ENCODE measurements at places on chromosomes 7 and 10.
A peak's percentile ranks its signal among the peaks of the same experiment; 100 is the strongest.

DNA sequence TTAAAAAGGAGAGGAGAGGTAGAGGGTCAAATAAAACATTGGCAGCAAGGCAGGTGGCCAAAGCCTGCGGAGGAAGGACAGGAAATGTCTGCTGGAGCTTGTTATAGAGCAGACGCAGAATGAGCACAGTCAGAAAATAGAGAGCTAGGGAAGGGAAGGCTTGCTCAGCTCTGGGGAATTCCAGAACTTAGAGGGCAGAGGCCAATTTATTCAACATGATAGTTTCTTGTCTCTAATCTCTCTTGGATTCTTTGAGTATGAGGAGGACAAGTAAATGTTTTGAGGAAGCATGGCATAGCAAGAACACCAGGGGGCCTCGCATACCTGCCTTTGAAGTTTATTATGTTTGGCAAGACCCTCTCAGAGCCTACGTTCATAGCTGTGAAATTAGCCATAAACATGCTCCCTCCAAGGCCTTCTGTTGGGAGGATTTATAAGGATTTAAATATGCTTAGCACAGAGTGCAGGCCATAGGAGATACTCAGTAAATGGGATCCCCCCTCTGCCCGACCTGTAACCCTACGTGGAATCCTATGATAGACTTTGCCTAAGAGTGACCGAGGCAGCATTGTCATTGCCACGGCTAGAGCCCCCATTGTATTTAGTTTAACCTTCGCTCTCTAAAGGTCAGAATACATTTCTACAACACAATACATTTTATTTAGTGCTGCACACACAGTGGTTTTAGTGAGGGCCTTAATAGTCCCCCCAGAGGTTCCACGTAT is 293.9 kb downstream of the CCDC3 start:
- no peaks in the 10 kb centered on the region for H3K27me3 ChIP-seq
- no peaks in the 10 kb centered on the region for H3K36me3 ChIP-seq
- H3K4me1 ChIP-seq, result peaks cover 79% of the 10 kb centered on the region
- no peak overlapping the region for H3K4me3 ChIP-seq

GRCh38 chr7:140653319-140654108 is 12.9 kb upstream of the DENND2A start:
- no peak overlapping the region for H3K4me3 ChIP-seq
- peaks cover 21% of the 10 kb centered on the region for H3K4me1 ChIP-seq
- DNase-seq, result no peak

- H3K4me1 ChIP-seq, result no peaks in the 10 kb centered on the region
- H3K27me3 ChIP-seq, result no peaks in the 10 kb centered on the region
- no peak overlapping the region for H3K27ac ChIP-seq
- H3K36me3 ChIP-seq, result no peaks in the 10 kb centered on the region
Observed at GRCh38 chr10:14698111-14698828, 76.4 kb downstream of the FAM107B start.

GRCh38 chr7:113044394-113044793 is 42.2 kb downstream of the GPR85 start:
- no peak overlapping the region for H3K27ac ChIP-seq
- H3K4me3 ChIP-seq, result no peak overlapping the region
- H3K36me3 ChIP-seq, result no peaks in the 10 kb centered on the region
- no peaks in the 10 kb centered on the region for H3K27me3 ChIP-seq

GRCh38 chr7:111290982-111291381 is 200.1 kb downstream of the LRRN3 start:
- no peak overlapping the region for H3K4me3 ChIP-seq
- no peaks in the 10 kb centered on the region for H3K4me1 ChIP-seq
- no peak for DNase-seq
- no peak overlapping the region for H3K27ac ChIP-seq
- H3K36me3 ChIP-seq, result no peaks in the 10 kb centered on the region

- H3K36me3 ChIP-seq, result no peaks in the 10 kb centered on the region
- H3K27me3 ChIP-seq, result no peaks in the 10 kb centered on the region
- H3K4me3 ChIP-seq, result no peak overlapping the region
Observed at GRCh38 chr10:66604195-66604594, 321.6 kb upstream of the LRRTM3 start.

DNA sequence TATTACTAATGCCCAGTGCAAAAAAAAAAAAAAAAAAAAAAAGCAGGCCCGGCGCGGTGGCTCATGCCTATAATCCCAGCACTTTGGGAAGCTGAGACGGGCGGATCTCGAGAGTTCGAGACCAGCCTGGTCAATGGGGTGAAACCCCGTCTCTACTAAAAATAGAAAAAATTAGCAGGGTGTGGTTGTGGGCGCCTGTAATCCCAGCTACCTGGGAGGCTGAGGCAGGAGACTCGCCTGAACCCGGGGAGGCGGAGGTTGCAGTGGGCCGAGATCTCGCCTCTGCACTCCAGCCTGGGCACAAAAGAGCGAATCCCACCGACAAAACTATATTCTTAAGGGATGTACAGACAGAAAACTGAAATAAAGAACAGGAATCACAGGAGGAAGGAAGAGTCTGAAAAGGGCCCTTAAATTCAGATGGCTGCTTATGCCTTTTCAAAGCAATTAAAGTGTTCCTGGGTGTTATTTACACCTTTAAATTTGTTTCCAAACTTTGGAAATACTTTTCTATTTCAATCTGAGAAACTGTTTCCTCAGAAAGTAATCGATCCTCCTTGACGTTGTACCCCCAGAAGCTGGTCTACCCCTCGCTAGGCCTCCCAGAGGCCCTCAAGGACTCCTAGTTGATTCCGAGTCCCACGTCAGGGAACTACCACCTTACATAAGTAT is 2.0 kb upstream of the KMT2E start:
- H3K4me3 ChIP-seq, result peak overlapping the region; percentile 59
- no peaks in the 10 kb centered on the region for H3K27me3 ChIP-seq
- peak overlapping the region; percentile 94 for H3K27ac ChIP-seq
- peaks cover 30% of the 10 kb centered on the region for H3K36me3 ChIP-seq
- H3K4me1 ChIP-seq, result peaks cover 17% of the 10 kb centered on the region
